Uterus (tissue), 4 donors: ENCODE measurements at places on chromosomes 7 and 10.
A peak's percentile ranks its signal among the peaks of the same experiment; 100 is the strongest.

DNA sequence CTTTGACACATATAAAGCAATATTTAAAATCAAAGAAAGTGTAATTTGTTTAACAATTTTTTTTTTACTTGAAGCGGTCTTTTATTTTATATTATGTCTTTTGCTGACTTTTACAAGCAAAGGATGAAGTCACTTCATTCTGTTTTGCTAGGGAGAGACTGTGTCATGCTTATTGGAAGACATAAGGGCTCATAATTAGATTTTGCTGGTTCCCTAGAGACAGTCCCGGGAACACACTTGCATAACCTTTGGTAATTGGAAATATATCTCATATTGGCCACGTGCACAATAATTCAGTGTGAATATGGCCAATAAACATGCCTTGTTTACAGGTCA lies 448 bp upstream of the NET1 start:
- H3K4me1 ChIP-seq: no peaks in the 10 kb centered on the region
- peak overlapping the region; percentile 6 for H3K27ac ChIP-seq
- H3K4me3 ChIP-seq: peak overlapping the region; percentile 64

DNA sequence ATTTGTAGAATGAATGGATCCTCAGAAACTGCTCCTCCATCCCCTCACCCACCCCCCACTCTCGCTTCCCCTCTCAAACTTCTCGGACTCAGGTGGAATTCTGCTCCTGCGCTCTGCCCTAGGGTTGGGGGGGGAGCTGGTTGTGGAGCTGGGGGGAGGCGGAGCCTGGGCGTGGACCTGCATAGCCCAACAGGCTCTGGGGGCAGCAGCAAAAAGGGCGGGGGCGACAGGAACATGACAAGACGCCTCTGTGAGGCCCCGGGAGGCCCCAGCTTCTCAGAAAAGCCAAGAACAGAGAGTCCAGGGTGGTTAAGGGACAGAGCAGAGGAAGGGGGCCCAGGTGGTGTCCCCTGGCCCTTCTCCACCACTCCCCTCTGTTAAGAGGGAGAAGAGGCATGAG lies 3.5 kb downstream of the TSC22D4 start:
- H3K27ac ChIP-seq: peak overlapping the region; percentile 82
- peak overlapping the region; percentile 78 for H3K4me3 ChIP-seq
- no peak for DNase-seq
- no peaks in the 10 kb centered on the region for H3K27me3 ChIP-seq
- peaks cover 24% of the 10 kb centered on the region for H3K4me1 ChIP-seq

DNA sequence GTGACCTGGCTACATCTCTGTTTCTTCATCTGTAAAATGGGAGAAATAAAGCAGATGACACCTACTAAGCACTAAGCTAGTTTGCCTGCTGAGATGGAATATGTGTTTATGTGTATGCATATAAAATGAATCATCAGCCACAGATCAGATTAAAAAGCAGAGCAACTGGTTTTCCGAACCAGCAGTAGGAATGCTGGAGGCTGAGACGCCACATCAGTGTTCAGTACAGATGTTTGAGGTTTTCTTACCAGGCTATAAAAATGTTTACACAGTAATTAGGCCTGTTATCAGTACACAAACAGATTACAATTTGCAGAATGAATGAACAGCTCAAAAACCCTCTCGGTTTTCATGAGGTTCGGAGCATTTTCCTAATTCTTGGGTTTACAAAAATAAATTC lies 85.8 kb downstream of the CALN1 start:
- no peaks in the 10 kb centered on the region for H3K27me3 ChIP-seq
- H3K4me1 ChIP-seq: no peaks in the 10 kb centered on the region
- H3K36me3 ChIP-seq: no peaks in the 10 kb centered on the region
- DNase-seq: no peak

- H3K4me1 ChIP-seq: no peaks in the 10 kb centered on the region
- H3K27me3 ChIP-seq: no peaks in the 10 kb centered on the region
- no peaks in the 10 kb centered on the region for H3K36me3 ChIP-seq
Measured at GRCh38 chr7:132131196-132131595, 445.1 kb downstream of the PLXNA4 start.

DNA sequence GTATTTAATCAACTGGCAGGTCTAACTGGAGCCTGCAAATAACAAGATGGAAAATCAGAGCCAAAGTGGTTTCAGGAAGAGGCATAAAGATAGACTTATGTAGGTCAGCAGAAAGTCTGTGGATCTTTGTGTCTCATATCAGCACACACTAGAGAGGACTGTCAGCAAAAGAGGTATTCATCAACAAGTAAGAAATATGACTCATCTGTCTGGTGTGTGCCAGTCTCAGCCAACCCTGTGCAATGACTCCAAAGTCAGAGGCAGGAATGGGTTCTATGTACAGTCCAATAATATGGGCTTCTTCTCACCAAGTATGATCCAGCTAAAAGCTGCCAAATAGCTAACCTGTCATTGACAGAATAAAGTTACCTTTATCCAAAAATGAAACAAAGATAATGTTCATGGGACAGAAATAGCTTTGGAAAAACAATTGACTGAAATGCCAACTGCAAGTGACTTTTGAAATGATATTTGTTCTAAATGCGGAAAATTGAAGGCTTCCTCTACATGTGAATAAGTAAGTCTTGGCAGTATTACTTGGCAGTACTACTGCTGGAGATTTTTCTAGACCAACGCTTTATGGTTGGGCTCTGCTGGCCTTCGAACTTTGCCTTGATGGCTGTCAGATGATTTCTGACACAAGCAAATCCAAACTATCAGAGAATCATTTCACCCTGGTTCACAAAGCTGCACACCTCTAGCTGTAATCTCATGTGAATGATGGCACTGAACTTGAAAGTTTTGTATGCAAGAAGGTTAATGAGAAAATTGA lies 272.3 kb upstream of the SEMA3C start:
- no peaks in the 10 kb centered on the region for H3K4me1 ChIP-seq
- no peak overlapping the region for H3K4me3 ChIP-seq
- no peak for DNase-seq
- no peaks in the 10 kb centered on the region for H3K36me3 ChIP-seq

GRCh38 chr7:105210721-105211205 lies 178.0 kb downstream of the SRPK2 start:
- no peak overlapping the region for H3K4me3 ChIP-seq
- no peak for DNase-seq
- H3K36me3 ChIP-seq: no peaks in the 10 kb centered on the region
- no peaks in the 10 kb centered on the region for H3K4me1 ChIP-seq
- H3K27ac ChIP-seq: no peak overlapping the region

GRCh38 chr7:98418636-98419315 lies 17.9 kb upstream of the BAIAP2L1 start:
- H3K4me1 ChIP-seq: no peaks in the 10 kb centered on the region
- no peak for DNase-seq
- no peaks in the 10 kb centered on the region for H3K36me3 ChIP-seq
- H3K27ac ChIP-seq: no peak overlapping the region
- H3K27me3 ChIP-seq: no peaks in the 10 kb centered on the region
- H3K4me3 ChIP-seq: no peak overlapping the region

DNA sequence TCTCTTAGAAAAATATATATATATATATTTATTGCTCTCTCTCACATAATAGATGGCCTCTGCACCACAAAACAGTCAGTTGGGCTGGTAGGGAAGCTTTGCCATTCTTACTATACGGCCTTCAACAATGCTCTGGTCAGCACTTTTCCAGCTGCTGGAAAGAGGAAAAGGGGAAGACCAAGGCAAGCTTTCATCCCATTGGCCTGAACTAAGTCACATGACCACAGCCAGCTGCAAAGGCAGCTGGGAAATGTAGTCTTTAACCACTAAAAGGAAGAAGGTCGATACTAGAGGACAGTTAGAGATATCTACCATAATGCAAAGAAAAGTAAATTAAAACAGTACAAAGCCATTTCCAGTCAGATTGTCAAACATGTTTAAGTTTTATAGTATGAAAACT lies 58.4 kb upstream of the MACROH2A2 start:
- no peak overlapping the region for H3K4me3 ChIP-seq
- no peaks in the 10 kb centered on the region for H3K27me3 ChIP-seq
- DNase-seq: peak; percentile 15
- no peaks in the 10 kb centered on the region for H3K4me1 ChIP-seq
- H3K36me3 ChIP-seq: no peaks in the 10 kb centered on the region
- H3K27ac ChIP-seq: no peak overlapping the region

DNA sequence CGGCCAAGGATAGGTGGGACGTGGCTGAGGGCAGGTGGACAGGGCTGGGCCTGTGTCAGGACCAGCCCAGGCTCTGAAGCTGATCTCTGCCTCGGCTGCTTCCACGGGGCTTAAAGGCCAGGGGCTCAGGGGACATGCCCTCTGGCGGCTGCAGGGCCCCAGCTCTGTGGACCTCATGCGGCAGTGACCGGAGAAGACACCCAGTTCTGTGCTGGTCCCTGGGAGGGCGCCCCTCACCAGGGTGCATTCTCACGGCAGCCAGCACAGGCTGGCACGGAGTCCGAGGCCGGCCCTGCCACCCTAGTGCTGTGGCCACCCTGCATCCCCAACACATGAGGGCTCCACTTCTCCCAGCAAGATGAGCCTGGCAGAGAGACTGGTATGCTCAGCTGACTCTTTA lies 30.3 kb downstream of the YKT6 start:
- H3K27ac ChIP-seq: no peak overlapping the region
- no peak for DNase-seq
- H3K4me3 ChIP-seq: no peak overlapping the region
- H3K36me3 ChIP-seq: no peaks in the 10 kb centered on the region
- H3K27me3 ChIP-seq: no peaks in the 10 kb centered on the region
